Testis (tissue), 5 donors: ENCODE measurements at places on chromosomes 16 and 17. TPM values are rescaled to one million over a fixed set of nuclear protein-coding genes. Genes with fewer than 3 reads are reported as not detected.

CCDC78 gene
- 6.1 TPM for total RNA-seq

GH2 gene
- 0.62 TPM for total RNA-seq

DNA sequence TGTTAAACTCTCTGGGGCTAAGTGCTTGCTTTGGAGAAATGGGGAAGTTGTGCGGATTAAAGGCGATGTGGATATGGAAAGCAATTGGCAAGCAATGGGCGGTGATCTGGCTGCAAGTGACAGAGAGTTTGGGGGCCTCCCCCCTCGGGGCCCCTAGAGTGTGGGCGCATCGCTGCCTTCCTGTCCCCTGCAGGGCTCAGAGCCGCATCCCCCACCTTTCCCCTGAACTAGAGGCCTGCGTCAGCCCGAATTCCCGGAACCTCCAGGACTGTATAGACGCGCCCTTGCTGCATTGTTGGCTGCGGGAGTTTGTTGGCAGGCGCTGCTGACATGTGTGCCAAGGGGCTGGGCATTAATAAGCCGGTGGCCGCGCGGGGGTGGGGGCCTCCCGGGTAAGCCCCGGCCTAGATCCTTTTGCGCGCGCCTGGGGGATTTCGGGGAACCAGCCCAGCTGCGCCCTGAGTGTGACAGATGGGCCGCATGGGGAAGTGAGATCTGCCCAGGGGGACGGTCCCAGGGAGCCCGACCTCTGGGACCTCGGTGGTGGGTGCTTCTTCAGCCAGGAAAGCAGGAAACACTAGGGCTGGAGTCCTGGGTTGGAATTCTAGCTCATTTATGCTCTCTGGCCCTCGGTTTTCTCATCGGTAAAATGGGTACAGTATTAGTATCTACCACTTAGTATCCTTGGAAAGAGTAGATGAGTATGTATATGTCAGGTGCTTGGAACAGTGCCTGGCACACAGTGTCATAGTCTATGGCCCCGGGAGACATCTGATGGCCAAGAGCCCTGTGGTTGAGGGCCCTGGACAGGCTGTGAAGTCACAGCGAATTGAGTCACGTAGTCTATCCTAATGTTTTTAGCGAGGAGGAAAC lies 1.0 kb downstream of the EEF2K start:
- peak; percentile 68 for DNase-seq

- DNase-seq, result peak; percentile 73
Observed at GRCh38 chr17:5237541-5238016, 2.9 kb upstream of the SCIMP start.

GRCh38 chr17:1511756-1512321 lies 4.6 kb downstream of the INPP5K start:
- peak; percentile 54 for DNase-seq

DNA sequence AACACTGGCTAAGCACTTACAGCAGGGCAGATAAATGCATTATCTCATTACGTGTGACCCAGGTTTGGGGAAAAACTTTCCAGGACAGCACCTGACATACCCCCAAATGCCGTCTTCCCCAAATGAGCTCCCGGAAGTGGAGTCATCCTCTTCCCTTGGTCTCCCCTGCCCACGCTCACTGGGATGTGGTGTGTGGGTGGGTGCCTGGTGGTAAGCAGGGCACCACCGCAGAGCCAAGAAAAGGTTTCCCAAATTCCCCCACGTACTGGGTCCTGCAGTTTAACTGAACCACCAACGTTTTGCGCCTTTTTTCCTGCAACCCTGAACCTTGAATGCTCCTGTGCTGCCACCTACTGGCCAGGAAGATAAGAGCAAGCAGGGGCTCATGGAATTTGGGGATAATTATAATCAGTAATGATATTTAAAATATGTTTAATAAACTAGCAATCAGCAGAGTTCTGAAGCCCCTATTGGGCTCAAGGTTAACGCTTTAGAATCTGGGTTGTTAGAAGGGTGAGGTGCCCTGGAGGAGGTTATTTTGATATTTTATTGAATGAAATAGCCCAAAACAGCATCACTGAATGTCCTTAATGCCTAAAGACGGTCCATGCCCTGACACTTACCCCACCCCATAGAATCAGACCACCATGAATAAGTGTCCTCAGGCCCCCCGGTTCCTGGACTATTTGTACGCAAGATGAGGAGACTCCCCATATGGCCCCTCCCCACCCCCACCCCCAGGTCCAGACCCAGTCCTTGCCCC lies 8.0 kb downstream of the SPPL2C start:
- peak; percentile 82 for DNase-seq

- no peak for DNase-seq
Observed at GRCh38 chr17:6508519-6509030, 47.8 kb downstream of the PITPNM3 start.
